ENCODE measurements at places on chromosomes 1 and 21.

DNA sequence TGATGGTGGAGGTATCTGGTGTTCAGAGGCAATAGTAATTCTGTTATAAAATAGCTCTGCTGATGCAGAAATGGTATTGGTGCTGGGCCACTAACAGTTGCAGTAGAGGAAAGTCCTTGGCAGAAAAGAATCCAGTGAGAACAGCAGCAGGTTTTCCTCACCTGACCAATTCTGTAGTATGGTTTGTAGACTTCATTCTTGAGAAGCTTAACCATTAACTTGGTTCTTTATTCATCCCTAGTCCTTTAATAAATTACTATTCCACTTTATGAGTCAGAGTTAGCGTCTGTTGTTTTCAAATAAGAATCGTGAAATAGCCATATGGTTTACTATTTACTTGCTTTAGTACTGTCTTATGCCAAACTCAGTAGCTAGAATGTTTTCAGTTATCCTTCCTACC, 128.5 kb upstream of the SERTAD4 start:
- no peak for ATAC-seq

- no peak for ATAC-seq
Observed at GRCh38 chr1:166282391-166283137, 115.8 kb upstream of the FAM78B start.

DNA sequence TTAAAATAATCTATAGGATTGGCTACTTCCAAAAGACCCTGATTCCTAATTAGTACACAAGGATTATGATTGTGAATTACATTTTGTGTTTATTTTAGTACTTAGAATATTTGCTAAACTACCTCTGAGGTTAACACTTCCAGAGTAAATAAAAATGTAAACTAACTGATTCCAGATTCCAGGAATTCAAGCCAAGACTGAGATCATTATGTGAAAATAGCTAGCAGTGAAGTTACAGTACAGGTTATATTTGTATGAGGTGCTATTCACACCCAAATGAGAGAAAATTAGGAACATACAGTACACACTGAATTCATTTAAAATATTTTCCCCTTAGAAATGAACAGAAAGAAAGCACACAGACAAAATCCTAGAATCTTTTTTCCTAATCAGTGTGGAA, 28.8 kb downstream of the TTLL7 start:
- ATAC-seq, result no peak

DNA sequence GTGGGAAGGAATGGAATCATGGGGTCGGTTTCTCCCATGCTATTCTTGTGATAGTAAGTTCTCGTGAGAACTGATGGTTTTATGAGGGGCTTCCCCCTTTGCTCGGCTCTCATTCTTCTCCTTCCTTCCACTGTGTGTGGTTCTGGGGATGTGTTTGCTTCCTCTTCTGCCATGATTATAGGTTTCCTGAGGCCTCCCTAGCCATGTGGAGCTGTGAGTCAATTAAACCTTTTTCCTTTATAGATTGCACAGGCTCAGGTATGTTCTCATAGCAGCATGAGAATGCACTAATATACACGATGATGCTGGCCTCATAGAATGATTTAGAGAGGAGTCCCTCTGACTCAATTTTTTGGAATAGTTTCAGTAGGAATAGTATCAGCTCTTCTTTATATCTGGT, 195.4 kb upstream of the IVNS1ABP start:
- ATAC-seq, result no peak

GRCh38 chr1:24362982-24363614, 43.9 kb downstream of the GRHL3 start:
- ATAC-seq, result peak; percentile 90

Measured in SK-N-SH treated with all-trans-retinoic acid at 6 μM for 48 hours (cell line).